ENCODE measurements at places on chromosomes 1 and 21.

GRCh38 chr21:20353351-20353750, 644.9 kb upstream of the NCAM2 start:
- no peak for DNase-seq

DNA sequence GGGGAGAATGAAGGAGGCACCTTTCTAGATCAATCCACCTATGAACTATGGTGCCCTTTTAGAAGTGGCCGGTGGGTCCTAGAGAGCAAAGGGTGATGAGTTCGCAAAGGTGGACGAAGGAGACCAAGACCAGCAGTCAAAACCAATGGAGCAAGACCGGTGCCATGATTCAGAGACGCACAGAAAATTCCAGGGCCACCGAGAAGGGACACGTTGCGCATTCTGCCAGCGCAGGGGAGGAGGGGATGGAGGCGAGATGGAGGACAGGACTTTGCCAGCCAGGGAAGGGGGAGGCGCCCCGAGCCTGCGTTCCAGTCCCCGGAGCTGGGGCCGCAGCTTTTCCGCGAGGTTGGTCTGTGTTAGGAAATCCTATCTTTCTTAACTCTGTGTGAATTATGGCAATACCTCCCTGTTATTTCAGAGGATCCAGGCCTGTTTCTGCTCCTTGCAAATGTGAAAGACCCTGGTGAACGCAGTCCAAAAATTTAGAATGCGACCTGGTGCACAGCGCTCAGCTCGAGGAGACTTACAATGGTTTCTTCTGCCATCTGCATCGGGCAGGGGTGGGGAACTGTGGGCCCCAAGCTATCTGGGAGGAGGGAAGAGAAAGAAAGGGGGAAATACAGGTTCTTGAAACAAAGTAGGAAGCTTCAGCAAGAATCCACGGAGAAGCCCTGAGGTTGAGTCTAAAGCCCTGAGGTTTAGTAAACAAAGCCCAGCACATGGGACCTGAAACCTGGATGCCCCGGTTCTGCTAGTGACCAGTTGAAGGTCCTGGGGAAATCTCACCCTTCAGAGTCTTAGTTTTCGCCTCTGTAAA, 129.4 kb downstream of the MRPS6 start:
- DNase-seq, result peak; percentile 68

GRCh38 chr1:2557482-2558400, 1.6 kb downstream of the TNFRSF14 start:
- DNase-seq, result no peak

GRCh38 chr1:7293702-7294629, 477.1 kb upstream of the VAMP3 start:
- no peak for DNase-seq

GRCh38 chr1:207009182-207009850, 23.2 kb downstream of the C1orf116 start:
- no peak for DNase-seq

DNA sequence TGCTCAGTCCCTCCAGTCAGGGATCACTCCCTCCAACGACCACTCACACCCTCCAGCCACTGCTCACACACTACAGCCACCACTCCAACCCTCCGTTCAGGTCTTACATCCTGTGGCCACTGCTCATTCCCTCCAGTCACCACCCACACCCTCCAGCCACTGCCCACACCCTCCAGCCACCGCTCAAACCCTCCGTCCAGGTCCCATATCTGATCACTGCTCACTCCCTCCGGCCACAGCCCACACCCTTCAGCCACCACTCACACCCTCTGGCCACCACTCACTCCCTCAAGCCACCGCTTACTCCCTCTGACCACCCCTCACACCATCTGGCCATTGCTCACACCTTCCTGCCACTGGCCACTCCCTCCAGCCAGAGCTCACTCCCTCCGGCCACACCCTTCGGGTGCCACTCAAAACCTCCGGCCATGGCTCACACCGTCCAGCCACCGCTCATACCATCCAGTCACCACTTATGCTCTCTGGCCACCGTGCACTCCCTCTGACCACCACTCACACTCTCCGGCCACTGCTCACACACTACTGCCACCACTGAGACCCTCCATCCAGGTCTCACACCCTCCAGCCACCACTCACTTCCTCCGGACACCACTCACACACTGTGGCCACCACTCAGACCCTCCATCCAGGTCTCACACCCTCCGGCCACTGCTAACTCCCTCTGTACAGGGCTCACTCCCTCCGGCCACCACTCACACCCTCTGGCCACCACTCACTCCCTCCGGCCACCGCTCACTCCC, 4.7 kb upstream of the TFF1 start:
- no peak for DNase-seq

DNA sequence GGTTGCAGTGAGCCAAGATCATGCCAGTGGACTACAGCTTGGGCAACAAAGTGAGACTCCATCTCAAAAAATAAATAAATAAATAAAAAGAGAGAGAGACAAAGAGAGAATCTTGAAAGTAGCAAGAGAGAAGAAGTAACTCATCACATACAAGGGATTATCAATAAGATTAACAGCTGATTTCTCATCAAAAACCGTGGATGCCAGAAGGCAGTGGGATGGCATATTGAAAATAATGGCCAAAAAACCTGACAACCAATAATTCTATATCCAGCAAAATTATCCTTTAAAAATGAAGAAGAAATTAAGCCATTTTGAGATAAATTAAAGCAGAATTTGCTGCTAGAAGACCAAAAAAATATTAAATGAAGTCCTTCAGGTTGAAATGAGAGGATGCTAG, 35.7 kb downstream of the KLHDC7A start:
- DNase-seq, result no peak

GRCh38 chr1:226475142-226475511, 67.2 kb upstream of the PARP1 start:
- DNase-seq, result no peak

- DNase-seq, result no peak
These were observed 6.4 kb upstream of the REN start for GRCh38 chr1:204172404-204173029.
